ENCODE measurements at places on chromosomes 2 and 18. TPM values are rescaled to one million over a fixed set of nuclear protein-coding genes. Genes with fewer than 3 reads are reported as not detected.

DNA sequence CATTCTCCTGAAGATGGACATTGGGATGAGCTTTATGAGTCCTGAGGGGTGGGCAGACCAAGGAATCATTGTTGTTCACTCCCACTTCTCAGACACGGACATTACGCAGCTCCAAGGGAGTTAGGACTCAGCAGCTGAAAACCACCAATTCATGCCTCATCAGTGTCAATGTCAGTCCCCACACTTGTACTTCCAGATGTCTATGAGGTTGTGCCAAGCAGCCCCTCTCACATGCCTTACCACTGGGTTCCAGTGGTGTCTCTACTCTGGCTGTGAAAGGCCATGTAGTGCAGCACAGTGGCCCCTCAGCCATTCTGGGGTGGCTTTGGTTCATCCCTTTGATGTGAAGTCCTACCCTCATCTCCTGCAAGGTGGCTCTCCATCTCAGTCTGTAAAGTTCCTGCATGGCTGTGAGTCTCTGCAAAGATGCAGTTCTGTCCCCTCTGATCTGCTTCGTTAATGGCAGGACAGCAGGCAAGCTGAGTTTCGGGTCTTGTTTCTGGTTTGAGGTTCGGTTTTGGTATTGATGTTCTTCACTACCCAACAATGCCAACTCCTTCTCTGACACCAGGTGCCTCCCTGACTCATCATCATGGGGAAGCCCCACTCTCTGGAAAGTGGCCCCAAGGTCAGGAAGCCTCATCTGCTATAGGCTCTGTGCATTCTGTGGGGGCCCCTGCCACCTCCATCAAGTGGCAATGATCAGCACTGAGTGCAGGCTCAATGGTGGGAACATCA is 14.0 kb upstream of the COL6A3 start:
- H3K4me1 ChIP-seq: peaks cover 4% of the 10 kb centered on the region
- no peak overlapping the region for H3K27ac ChIP-seq
- no peak for DNase-seq

DNA sequence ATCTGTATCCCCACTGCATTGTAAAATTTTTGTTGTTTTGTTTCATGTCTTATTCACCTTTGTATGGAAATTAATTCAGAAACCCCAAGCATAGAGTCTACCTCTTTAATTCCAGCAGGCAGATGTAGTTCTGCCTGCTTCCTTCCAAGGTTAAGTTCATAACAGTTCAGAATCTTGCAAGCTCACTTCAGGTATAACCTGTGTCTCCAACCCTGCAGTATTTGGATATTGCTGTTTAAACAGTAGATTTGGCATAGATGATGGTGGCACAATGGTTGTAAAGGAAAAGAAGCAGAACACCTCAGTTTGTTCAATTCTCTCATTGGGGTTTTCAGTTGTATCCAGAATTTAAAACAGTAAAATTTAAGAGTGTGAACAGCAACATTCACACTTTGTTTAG is 21.2 kb downstream of the SULT1C2 start:
- no peaks in the 10 kb centered on the region for H3K4me1 ChIP-seq
- H3K27ac ChIP-seq: no peak overlapping the region
- no peak for DNase-seq
- no peaks in the 10 kb centered on the region for H3K27me3 ChIP-seq
- no peak overlapping the region for H3K4me3 ChIP-seq

The POU3F3 gene
- not detected for total RNA-seq

DNA sequence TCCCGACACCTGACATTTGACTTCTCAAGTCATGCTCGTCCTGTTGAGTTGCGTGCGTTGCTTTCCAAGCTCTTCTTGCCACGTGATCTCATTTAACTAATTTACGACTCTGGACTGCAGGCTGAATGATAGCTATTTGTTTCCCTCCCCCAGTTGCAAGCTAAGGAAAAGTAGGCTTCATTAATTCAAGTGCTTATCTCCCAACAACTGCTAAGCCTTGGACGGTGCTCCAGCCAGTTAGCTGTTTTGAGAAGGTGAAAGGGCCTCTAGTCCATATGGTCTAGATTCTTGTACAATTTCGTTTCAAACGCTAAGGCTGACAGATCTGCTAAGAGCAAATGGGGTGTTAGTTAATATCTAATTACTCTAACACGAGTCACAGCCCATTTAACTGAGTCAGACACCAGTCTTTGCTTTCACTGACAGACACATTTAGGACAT is 21.1 kb downstream of the GPR45 start:
- H3K27me3 ChIP-seq: no peaks in the 10 kb centered on the region
- no peak for DNase-seq
- no peak overlapping the region for H3K4me3 ChIP-seq
- peaks cover 6% of the 10 kb centered on the region for H3K36me3 ChIP-seq

DNA sequence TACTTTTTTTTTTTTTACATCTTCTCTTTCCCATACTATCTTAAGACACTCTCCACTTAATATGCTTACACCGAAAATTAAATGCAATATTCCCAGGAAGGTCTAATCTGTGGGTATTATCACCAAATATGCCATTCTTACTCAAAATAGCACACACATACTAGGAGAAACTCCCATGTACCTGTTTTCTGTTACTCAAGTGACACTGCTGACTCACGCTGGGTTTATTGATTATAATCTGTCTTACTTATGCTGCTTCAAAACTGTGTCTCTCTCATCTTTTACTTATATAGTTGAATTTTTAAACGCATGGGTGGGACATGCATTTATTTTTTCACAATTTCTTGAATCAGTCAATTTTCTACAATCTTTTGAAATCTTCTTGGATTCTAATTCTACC is 29.9 kb downstream of the MRPL19 start:
- DNase-seq: no peak
- no peaks in the 10 kb centered on the region for H3K36me3 ChIP-seq
- no peak overlapping the region for H3K4me3 ChIP-seq
- no peaks in the 10 kb centered on the region for H3K27me3 ChIP-seq
- no peaks in the 10 kb centered on the region for H3K4me1 ChIP-seq

The CFAP210 gene
- not detected for total RNA-seq

The CAPN14 gene
- total RNA-seq: 316 TPM

The DPYSL5 gene
- not detected for total RNA-seq

GRCh38 chr2:177106212-177106611 is 106.4 kb upstream of the HNRNPA3 start:
- H3K4me3 ChIP-seq: no peak overlapping the region
- no peak overlapping the region for H3K27ac ChIP-seq
- no peaks in the 10 kb centered on the region for H3K27me3 ChIP-seq
- no peaks in the 10 kb centered on the region for H3K36me3 ChIP-seq

DNA sequence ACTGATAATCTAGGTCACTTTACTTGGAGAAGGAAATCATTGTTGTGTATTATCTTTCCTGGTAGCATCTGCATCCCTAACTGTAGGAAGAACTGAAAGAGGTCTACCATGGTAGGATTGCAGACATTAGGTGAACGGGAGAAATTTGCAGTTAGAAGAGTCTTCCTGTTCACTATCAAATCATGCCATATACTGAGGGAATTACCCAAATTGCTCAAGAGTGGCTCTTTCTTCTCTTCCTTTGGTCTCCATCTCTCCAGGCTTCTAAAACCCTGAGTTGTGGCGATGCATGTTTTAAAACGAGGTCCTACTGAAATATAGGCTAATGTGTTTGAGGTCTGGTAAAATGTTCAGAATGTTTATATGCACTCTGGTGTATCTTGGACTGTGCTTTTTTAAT is 85.3 kb upstream of the HK2 start:
- H3K27me3 ChIP-seq: peaks cover 7% of the 10 kb centered on the region
- H3K27ac ChIP-seq: no peak overlapping the region
- no peaks in the 10 kb centered on the region for H3K36me3 ChIP-seq
- peaks cover 21% of the 10 kb centered on the region for H3K4me1 ChIP-seq
- H3K4me3 ChIP-seq: no peak overlapping the region

DNA sequence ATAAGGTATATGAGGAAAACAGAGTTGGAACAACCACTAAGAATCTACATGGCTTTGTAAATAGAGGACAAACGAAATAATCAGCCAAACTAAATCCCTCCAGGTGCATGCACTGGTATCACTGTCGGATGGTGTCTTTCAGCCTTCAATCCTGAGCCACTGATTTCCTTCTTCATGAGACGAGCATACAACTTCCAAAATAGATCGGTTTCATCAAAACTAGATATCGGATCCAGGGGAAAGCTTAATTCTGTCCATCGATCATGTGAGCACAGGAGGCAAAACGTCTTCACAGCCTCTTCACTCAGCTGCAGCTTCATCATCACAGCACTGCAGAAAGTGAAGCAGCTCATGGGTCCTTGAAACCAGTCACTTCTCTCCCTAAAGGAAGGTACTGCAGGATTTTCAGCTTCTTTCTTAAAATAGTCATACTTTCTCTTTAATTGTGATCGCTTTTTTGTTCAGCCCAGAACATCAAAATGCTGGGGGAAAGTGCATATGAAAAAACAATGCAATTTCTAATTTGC is 80.5 kb downstream of the DTNB start:
- H3K27ac ChIP-seq: no peak overlapping the region
- H3K36me3 ChIP-seq: no peaks in the 10 kb centered on the region
- no peak for DNase-seq
- no peak overlapping the region for H3K4me3 ChIP-seq
- H3K27me3 ChIP-seq: no peaks in the 10 kb centered on the region

- no peak overlapping the region for H3K27ac ChIP-seq
- no peak overlapping the region for H3K4me3 ChIP-seq
- H3K27me3 ChIP-seq: no peaks in the 10 kb centered on the region
Measured at GRCh38 chr2:207251573-207252192, 85.9 kb upstream of the KLF7 start.

DNA sequence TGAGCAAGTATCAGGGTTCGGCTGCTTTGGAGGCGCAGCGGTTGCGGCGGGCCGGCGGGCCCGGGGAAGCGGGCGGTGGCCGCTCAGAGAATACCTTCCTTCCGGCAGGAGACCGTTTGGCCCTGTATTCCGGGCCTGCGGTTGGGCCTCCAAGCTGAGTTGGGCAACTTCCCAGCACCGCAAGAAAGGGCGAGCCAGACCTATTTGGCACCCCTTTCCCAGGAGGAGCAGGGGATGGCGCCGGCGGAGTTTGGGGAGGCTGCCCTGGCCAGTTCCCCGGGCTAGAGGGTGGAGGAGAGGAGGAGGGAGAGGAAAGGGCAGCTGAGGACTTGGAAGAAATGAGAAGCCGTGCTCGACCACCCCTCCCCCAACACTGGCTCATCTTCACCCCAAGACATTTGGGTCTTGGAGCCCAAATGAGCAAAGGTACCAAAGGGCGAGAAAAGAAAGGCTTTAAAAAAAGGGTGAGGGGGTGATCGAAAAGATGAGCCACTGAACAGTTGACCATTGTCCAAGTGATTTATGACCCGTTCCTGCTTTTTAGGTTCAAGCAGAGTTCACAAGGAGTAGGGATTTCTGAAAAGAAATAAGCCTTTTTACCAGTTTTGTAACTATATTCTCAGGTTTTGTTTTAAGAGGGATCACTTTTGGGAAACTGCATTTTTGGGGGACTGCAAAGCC is 8.4 kb downstream of the HOXD3 start:
- H3K4me1 ChIP-seq: peaks cover 3% of the 10 kb centered on the region
- H3K36me3 ChIP-seq: no peaks in the 10 kb centered on the region
- DNase-seq: no peak
- H3K4me3 ChIP-seq: no peak overlapping the region

DNA sequence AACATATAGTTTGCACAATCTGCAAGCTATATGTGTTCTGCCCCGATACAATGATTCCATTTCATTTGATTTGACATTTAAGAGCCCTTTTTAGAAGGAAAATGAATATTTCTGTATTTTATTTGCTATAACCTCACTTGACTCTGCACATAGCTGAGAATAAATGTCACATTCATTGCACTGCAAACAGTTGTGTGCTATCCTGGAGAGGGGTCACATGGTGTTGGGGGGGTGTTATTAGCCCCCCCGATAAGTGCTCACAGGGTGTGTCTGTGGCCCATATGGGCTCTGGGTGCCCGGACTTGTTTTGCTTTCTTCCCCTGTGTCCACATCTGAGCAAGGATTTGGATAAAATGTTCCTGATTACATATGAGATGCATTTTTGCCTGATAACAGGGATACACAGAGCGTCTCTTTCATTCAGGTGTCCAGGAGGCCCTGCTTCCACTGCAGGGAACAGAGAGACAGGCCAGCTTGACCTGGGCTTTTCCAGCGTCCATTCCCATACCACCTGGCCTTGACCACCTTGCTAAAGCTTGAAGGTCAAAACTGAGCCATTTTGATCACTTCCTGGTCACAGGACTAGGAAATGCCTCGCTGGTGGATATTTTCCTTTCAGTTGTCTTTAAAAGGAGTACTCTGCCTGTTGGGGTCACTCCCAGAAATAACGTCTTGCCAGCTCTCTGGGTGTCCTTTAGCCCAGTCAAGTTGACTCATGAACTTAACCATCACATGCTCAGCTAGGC is 38.4 kb upstream of the ID2 start:
- no peaks in the 10 kb centered on the region for H3K27me3 ChIP-seq
- DNase-seq: no peak
- H3K27ac ChIP-seq: no peak overlapping the region
- no peak overlapping the region for H3K4me3 ChIP-seq
- H3K4me1 ChIP-seq: no peaks in the 10 kb centered on the region
- no peaks in the 10 kb centered on the region for H3K36me3 ChIP-seq

GRCh38 chr2:45833968-45834344 is 182.5 kb downstream of the PRKCE start:
- H3K4me3 ChIP-seq: no peak overlapping the region
- H3K27ac ChIP-seq: no peak overlapping the region
- no peaks in the 10 kb centered on the region for H3K36me3 ChIP-seq
- no peaks in the 10 kb centered on the region for H3K4me1 ChIP-seq

DNA sequence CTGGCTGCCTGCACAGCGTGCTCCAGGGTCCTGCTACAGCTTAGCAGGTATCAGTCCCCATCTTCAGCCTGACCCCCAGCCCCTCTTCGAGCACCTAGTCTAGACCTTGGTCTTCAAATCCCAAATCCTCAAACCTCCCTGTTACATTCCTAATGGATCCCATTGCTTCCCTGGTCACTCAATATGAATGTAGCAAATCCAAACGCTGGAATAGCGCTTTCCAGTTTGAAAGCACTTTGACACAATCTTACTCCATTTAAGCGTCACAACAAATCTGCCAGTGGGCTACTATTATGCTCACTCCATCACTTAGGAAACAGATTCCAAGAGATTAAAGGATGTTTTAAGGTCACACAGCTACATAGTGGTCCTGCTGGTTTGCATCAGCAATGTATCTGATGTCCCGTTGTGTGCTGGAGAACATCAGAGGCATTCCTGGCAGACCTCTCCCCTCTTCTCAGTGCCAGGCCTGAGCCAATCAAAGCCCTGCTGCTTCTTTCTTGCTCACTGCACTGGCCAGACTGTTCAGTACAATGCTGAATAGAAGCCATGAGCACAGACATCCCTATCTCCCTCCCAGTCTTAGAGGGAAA is 11.1 kb upstream of the INO80C start:
- peaks cover 8% of the 10 kb centered on the region for H3K4me1 ChIP-seq
- H3K27ac ChIP-seq: peak overlapping the region; percentile 10
- no peak overlapping the region for H3K4me3 ChIP-seq
- no peaks in the 10 kb centered on the region for H3K27me3 ChIP-seq

DNA sequence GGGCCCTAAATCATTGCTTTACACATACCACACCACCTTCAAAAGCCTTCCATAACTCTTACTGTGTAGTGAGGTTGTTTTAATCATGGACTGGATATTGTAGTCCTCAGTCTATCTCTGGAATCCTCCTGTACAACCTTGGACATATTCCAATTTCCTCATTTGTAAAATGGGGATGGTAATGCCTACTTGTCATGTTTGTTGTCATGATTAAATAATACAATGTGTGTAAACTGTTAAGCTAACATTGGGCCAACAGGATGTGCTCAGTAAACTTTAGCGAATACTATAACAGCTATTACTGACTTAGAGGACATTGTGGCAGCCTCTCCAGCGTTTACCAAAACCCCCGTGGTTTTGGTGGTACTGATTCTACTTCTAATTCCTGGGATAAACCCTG is 74.7 kb upstream of the PTPRM start:
- H3K27ac ChIP-seq: no peak overlapping the region
- no peaks in the 10 kb centered on the region for H3K27me3 ChIP-seq
- no peaks in the 10 kb centered on the region for H3K4me1 ChIP-seq
- H3K4me3 ChIP-seq: no peak overlapping the region

Data from esophagus squamous epithelium (tissue), 5 donors.